Esophagus muscularis mucosa (tissue), 4 donors: ENCODE measurements at places on chromosomes 11 and 22. TPM values are rescaled to one million over a fixed set of nuclear protein-coding genes. Genes with fewer than 3 reads are reported as not detected.

- no peak overlapping the region for H3K27ac ChIP-seq
- no peak overlapping the region for H3K4me3 ChIP-seq
- H3K27me3 ChIP-seq, result no peaks in the 10 kb centered on the region
Observed at GRCh38 chr11:28763151-28763550, 655.0 kb downstream of the METTL15 start.

GRCh38 chr11:104844451-104844850 is 53.8 kb downstream of the CASP12 start:
- H3K27ac ChIP-seq, result no peak overlapping the region
- H3K4me1 ChIP-seq, result no peaks in the 10 kb centered on the region
- no peaks in the 10 kb centered on the region for H3K36me3 ChIP-seq
- no peak overlapping the region for H3K4me3 ChIP-seq
- DNase-seq, result no peak

DNA sequence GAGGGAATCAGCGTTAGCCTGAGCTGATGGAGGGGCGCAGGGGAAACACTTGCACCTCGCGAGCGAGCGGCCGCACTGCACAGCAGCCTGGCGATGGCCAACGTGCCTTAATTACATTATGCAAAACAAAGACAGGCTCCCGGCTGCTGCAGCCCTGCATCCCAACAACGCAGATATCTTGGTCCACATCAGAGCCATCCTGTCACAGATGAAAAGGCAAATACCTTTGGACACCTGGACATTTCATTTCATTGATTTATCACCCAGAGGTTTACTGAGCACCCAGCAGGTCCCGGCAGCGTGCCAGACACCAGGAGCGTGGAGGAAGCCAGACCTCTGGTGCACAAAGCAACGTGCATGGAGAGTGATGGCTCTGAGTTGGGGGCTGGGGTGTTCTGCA is 843.0 kb downstream of the TBC1D22A start:
- H3K27ac ChIP-seq, result no peak overlapping the region
- no peaks in the 10 kb centered on the region for H3K27me3 ChIP-seq
- no peak overlapping the region for H3K4me3 ChIP-seq
- no peaks in the 10 kb centered on the region for H3K4me1 ChIP-seq
- no peaks in the 10 kb centered on the region for H3K36me3 ChIP-seq

- no peak overlapping the region for H3K27ac ChIP-seq
- no peaks in the 10 kb centered on the region for H3K4me1 ChIP-seq
- no peak overlapping the region for H3K4me3 ChIP-seq
- no peaks in the 10 kb centered on the region for H3K36me3 ChIP-seq
- DNase-seq, result no peak
- H3K27me3 ChIP-seq, result no peaks in the 10 kb centered on the region
Observed at GRCh38 chr11:67033661-67034166, 10.8 kb downstream of the SYT12 start.

DNA sequence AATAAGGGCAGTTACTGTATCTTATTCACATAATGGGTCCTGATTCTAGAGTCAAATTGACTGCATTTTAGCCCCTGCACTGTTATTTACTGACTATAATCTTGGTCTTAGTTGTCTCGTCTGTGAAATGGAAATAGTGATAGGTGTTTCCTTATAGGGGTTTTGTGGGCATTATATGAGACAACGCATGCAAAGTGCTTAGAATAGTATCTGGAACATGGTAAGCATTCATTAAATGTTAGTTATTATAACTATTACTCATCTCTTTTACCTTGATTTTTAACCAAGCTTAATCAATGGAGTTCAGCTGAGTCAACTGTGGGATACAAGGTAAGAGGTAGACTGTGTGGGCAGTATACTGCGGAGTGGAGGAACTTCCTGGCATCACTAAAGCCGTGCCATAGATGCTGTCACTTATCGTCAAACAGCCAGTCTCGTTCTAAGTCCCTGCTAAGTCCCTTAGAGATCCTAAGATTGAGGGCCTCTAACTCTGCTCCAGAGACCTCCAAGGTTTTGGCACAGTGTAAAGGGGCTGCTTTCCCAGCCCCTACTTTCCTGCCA is 2.6 kb upstream of the ZC3H12C start:
- H3K4me3 ChIP-seq, result no peak overlapping the region
- H3K36me3 ChIP-seq, result no peaks in the 10 kb centered on the region
- H3K4me1 ChIP-seq, result peaks cover 28% of the 10 kb centered on the region
- DNase-seq, result no peak

DNA sequence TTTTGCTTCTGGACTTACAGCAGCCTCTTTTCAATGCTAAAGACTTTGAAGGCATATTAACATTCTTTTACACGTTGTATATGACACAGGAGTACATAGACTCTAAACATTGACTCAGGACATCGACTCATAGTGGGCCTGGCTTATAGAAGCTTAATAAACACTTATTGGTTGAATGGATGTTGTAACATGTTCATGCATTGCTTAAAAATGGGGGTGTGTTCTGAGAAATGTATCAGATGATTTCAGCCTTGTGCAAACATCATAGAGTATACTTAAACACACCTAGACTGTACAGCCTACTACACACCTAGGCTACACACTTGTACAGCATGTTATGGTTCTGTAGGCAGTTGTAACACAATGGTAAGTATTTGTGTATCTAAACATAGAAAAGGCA is 17.9 kb downstream of the TTC17 start:
- no peak for DNase-seq
- H3K4me3 ChIP-seq, result no peak overlapping the region
- H3K4me1 ChIP-seq, result peaks cover 20% of the 10 kb centered on the region
- peaks cover 19% of the 10 kb centered on the region for H3K36me3 ChIP-seq
- H3K27ac ChIP-seq, result no peak overlapping the region

DNA sequence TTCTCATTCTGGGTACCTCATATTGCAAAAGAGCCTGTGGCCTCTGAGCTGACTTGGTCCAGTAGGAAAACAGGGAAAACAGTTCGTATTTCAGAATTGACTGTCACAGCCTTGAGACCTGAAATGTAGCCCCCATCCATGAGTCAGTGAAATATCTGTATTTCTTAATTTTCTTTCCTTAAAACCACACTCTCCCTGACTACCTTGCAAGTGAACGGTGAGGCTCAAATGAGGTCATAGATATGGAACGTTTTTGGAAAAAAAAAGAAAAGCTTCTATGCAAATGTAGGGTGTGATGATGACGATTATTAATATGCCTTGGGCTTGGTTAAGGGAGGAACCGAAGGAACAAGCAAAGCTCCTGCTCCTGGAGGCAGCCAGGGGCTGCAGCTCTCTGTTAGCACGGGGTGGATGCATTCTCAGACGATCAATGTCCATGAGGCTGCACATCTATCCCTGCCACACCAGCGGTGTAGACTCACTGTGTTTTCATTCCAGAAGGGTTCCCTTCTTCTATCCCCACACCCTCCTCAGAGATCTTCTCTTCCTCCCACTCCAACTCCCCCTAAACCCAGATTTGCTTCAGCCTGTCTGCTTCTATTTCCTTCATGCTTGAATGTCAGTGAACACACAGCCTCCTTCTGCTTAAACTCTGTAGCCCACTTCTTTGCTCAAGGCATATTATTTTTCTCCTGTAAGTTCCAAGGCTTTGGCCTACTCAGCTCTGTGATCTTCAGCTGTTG is 29.2 kb upstream of the SCN3B start:
- H3K27ac ChIP-seq, result no peak overlapping the region
- no peak overlapping the region for H3K4me3 ChIP-seq
- H3K36me3 ChIP-seq, result no peaks in the 10 kb centered on the region
- no peaks in the 10 kb centered on the region for H3K4me1 ChIP-seq

DNA sequence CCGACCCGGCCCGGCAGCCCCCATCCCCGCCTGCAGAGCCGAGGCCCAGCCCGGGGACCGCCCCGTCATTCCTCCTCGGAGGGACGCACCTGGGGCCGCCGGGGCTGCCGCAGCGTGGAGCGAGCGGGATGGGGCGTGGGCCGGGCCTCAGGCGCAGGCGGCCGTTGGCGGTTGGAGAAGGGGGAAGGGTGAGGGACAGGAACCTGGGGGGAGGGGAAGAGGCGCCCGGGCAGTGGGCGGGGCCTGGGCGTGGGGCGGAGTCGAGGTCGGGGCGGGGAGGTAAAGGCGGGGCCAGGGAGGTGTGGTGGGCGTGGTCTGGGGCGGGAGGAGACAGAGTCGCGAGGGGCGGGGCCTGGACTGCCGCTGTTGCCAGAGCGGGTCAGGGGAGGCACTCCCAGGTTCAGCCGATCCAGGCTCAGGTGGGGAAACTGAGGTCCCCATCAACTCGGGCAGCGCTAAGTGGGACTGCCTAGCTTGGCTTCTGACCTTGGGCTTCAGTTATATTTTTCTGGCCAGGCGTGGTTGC is at the start of gene TESMIN:
TESMIN (minus strand) TSS at position 190 of the 526 bp plus-strand sequence. CDS start 860 bp downstream, outside the sequence.
- H3K36me3 ChIP-seq, result peaks cover 25% of the 10 kb centered on the region
- peak; percentile 93 for DNase-seq
- H3K27me3 ChIP-seq, result no peaks in the 10 kb centered on the region
- no peak within 1 kb of the TSS for H3K27ac ChIP-seq

- H3K4me3 ChIP-seq, result no peak overlapping the region
- no peak overlapping the region for H3K27ac ChIP-seq
- H3K36me3 ChIP-seq, result no peaks in the 10 kb centered on the region
- no peak for DNase-seq
Observed at GRCh38 chr11:79265756-79266322, 175.0 kb downstream of the TENM4 start.

DNA sequence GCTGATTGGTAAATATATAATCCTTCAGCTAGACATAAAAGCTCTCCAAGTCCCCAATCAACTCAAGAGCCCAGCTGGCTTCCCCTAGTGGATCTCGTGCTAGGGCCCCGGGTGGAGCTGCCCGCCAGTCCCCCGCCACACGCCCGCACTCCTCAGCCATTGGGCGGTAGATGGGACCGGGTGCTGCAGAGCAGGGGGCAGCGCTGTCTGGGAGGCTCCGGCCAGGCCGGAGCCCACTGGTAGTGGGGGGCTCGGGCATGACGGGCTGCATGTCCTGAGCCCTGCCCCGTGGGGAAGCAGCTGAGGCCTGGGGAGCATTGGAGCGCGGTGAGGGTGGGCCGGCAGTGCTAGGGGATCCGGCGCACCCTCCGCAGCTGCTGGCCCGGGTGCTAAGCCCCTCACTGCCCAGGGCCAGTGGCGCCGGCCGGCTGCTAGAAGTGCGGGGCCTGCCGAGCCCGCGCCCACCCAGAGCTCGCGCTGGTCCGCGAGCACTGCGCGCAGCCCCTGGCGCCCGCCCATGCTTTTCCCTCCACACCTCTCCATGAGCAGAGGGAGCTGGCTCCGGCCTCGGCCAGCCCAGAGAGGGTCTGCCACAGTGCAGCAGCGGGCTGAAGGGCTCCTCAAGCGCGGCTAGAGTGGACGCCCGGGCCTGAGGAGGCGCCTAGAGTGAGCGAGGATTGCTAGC is 1680.6 kb upstream of the RAG2 start:
- no peak overlapping the region for H3K27ac ChIP-seq
- DNase-seq, result no peak
- peaks cover 5% of the 10 kb centered on the region for H3K4me1 ChIP-seq
- no peaks in the 10 kb centered on the region for H3K27me3 ChIP-seq
- H3K4me3 ChIP-seq, result no peak overlapping the region

- no peak overlapping the region for H3K4me3 ChIP-seq
- DNase-seq, result no peak
- H3K27ac ChIP-seq, result no peak overlapping the region
- no peaks in the 10 kb centered on the region for H3K36me3 ChIP-seq
- no peaks in the 10 kb centered on the region for H3K4me1 ChIP-seq
Observed at GRCh38 chr11:20488352-20488751, 100.8 kb downstream of the PRMT3 start.

- H3K27ac ChIP-seq, result no peak overlapping the region
- H3K27me3 ChIP-seq, result no peaks in the 10 kb centered on the region
- no peaks in the 10 kb centered on the region for H3K36me3 ChIP-seq
Observed at GRCh38 chr11:122513328-122513727, 142.2 kb upstream of the UBASH3B start.

GRCh38 chr22:30876221-30876751 is 92.3 kb downstream of the MORC2 start:
- H3K27ac ChIP-seq, result no peak overlapping the region
- H3K4me3 ChIP-seq, result no peak overlapping the region
- DNase-seq, result no peak
- no peaks in the 10 kb centered on the region for H3K27me3 ChIP-seq
- H3K36me3 ChIP-seq, result no peaks in the 10 kb centered on the region

DNA sequence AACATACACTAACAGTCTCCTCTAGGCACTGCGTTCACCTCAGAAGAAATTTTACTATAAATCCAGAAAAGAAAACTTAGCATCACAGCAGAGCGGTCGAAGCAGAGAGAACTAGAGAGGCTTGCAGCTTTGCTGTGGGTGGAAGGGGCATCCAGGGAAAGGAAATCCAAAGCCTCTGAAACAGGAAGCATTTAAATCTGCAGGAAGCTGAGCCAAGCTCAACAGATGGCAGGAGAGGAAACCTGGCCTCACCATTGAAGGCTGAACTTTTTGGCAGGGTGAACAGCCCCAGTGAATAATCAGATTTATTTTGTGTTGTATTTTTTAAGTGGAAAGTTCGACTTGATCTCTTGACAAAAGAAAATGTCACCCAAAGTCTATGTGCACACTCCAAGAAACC is 858.1 kb downstream of the OPCML start:
- no peak overlapping the region for H3K4me3 ChIP-seq
- no peaks in the 10 kb centered on the region for H3K4me1 ChIP-seq
- no peaks in the 10 kb centered on the region for H3K36me3 ChIP-seq
- H3K27ac ChIP-seq, result no peak overlapping the region

- H3K27ac ChIP-seq, result peak overlapping the region; percentile 97
- peak overlapping the region; percentile 10 for H3K4me3 ChIP-seq
- H3K36me3 ChIP-seq, result peaks cover 22% of the 10 kb centered on the region
- DNase-seq, result no peak
- H3K4me1 ChIP-seq, result peaks cover 39% of the 10 kb centered on the region
Observed at GRCh38 chr22:31162015-31162765, 2.2 kb downstream of the RNF185 start.

DNA sequence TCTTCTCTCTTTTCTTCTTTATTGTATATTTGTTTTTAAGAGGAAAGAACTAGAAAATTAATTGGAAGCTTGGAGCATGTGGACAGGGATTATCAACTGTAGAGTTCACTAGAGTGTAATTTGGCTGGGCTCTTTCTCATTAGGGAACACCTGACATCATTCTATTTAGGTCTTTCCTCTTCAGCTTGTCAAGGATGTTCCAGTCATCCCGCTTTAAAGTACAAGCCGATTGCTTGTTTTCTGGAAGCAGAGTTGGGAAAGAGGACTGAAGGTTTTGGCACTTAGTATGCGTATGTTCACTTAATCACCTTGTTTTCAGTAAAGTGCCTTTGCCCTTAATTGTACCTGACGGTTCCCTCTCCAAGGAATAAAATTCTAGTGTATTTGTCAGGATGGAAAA is 111.6 kb downstream of the WNT11 start:
- H3K4me3 ChIP-seq, result no peak overlapping the region
- no peaks in the 10 kb centered on the region for H3K36me3 ChIP-seq
- no peak overlapping the region for H3K27ac ChIP-seq

GRCh38 chr11:120235024-120235628 is 4.8 kb upstream of the POU2F3 start:
- peaks cover 6% of the 10 kb centered on the region for H3K4me1 ChIP-seq
- no peak overlapping the region for H3K27ac ChIP-seq
- no peak for DNase-seq
- H3K4me3 ChIP-seq, result no peak overlapping the region

GRCh38 chr11:59283825-59284772 is 71.4 kb upstream of the MPEG1 start:
- no peak overlapping the region for H3K4me3 ChIP-seq
- H3K27me3 ChIP-seq, result no peaks in the 10 kb centered on the region
- H3K36me3 ChIP-seq, result no peaks in the 10 kb centered on the region
- H3K27ac ChIP-seq, result no peak overlapping the region
- no peaks in the 10 kb centered on the region for H3K4me1 ChIP-seq

Gene SH3BP1
- total RNA-seq, result 4.8 TPM

Gene GGT1
- total RNA-seq, result 3.6 TPM

Gene MYBPC3
- 0.06 TPM for total RNA-seq

Gene ACAT1
- total RNA-seq, result 191 TPM

Gene C11orf42
- not detected for total RNA-seq

Gene MMP12
- total RNA-seq, result not detected

Gene MRGPRE
- not detected for total RNA-seq

Gene NAA40
- 3.8 TPM for total RNA-seq

Gene ESAM
- total RNA-seq, result 48.9 TPM
